ENCODE measurements at places on chromosomes 2 and 18.

DNA sequence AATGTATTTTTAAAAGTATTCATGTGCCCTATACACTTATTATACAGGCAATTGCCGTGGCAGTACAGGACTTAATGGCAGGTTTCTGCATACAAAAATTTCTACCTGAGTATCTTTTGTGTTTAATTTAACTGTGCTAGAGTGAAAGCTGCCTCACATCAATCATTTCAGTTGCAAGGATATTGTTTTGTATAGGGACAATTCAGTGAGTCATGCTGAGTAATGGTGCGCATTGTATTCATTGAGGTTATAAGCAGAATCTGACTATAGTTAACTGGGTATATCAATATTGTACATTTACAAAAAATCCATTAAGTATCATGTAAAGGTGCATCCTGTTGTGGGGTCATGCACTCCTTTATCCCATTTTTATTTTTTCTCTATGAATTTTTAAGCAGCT, 121.5 kb downstream of the GCA start:
- no peak for DNase-seq

DNA sequence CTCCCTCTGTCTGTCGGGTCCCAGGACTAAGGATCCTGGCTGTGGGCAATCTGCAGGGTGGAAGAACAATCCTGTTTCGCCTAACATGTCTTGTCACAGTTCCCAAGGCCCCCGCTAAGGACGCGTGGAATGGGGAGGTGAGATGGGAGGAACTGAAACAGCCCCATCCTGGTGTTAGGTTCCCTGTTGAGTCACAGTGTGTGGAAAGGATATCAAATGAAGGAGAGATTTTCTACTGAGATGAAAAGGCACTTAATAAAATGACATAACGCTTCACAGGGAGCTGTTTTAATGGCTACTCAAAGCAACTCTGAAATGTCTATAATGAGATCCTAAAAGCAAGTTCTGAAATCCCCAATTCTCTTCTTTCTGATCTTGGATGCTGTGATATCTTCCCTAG, 52.5 kb downstream of the RAB31 start:
- DNase-seq, result no peak

DNA sequence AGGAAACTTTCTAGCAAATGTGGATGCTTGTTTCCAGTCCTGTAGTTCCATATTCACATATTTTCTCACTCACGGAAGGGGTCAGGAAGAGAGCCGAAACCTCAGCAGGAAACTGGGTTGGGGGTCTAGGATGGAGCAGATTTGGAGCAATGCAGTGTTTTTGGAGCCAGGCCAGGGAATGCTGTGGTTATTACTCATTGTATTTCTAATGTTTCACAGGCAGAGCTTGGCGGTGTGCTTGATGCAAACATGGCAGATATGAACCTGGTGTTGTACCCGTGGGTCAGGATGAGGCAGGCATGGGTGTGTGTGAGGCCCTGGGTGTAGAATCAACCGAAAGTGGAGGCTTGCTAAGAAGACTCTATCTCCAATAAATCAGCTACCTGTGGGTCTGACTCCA, 34.6 kb upstream of the ACKR3 start:
- DNase-seq, result no peak

GRCh38 chr2:165007161-165007744, 51.9 kb upstream of the SLC38A11 start:
- no peak for DNase-seq

- DNase-seq, result no peak
Measured at GRCh38 chr2:102357937-102358336, 2.3 kb downstream of the IL18R1 start.

DNA sequence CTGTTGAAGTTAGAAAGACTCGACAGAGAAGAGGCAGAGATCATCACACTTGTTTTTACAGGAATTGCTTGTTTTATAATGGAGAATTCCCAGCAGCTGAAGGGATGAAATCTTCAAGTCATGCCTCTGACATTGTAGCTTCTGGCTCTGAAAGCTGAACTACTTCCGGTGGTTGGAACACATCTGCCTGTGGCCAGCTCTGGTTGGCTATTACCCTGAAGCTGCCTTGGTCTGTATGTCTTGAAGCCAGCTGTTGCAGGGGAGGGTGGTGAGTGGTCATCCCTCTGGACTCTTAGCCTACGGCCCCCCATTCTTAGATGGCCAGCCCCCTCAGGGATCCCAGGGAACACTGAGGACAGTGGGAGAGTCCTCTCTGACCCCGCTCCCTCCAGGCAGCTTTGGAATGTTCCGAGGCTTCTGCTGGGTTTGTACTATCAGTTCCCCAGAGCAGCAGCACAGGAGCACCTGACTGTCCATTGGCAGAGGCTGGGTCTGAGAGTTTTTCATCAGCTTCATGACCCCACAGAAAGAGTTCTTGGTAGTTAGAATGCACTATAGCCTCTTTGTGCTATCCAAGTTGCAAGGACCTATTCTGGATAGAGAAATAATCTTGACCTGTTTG, 87.4 kb upstream of the CAPN13 start:
- no peak for DNase-seq

- DNase-seq, result no peak
Measured at GRCh38 chr2:5070257-5070656, 621.9 kb upstream of the SOX11 start.

GRCh38 chr2:172013396-172013795, 13.6 kb downstream of the METAP1D start:
- no peak for DNase-seq

DNA sequence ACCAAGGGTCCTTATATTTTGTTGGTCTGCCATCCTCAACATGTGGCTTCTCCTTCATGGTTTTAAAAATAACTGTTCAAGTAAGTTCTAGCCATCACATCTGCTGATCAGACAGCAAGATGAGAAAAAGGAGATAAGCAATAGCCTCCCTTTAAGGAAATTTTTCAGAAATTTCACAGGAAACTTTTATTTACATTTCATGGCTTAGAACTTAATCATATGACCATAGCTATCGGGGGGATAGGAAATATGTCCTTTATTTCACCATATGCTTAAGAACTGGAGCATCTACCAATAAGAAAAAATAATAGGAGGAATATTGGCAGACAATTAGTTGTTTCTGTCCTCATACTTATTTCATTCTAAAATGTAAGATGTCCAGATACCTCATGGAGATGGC, 16.2 kb downstream of the ATF2 start:
- DNase-seq, result no peak

DNA sequence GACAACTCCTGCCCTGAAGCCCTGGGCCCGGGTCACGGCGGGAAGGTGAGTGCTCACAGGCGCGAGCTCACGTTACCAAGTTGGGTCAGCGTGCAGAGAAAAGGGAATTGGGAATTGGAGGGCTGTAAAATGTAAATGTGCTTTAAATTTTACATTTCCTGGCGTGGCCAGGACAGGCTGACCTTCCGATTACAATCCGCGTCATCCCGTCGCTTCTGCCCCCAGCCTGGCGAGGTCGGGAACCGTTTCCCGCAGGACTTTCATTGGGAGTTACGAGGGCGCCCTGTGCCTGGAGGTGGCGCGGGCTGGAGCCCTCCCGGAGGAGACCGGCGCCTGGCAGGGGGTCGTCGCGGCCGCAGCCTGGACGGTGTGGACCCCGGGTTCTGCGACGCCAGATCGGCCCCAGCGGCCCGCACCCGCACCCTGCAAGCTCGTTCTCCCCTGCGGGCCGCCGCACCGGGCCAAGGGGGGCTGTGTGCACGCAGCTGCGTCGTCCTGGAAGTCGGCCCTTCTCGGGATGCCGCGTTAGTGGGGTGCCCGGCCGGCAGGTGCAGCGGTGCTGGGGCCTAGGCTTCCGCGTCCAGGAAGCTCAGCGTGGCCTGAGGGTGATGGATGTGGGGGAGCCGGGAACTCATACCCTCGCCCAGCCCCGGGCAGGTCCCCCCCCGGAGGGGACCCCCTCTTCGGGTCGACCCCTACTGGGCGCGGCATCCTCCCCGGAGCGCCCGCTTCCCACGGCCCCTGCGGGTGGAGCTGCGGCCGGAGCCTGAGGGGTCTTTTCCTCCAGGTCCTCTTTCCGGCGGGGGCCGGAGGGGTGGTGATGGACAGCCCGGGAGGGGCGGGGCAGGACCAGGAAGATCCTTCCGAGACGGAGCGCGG, 63.9 kb downstream of the LRRFIP1 start:
- no peak for DNase-seq

GRCh38 chr18:21904856-21905255, 164.3 kb downstream of the MIB1 start:
- DNase-seq, result no peak

GRCh38 chr18:56691530-56691929, 40.4 kb downstream of the WDR7 start:
- DNase-seq, result no peak

GRCh38 chr2:185181901-185182300, 556.7 kb upstream of the FSIP2 start:
- DNase-seq, result no peak

DNA sequence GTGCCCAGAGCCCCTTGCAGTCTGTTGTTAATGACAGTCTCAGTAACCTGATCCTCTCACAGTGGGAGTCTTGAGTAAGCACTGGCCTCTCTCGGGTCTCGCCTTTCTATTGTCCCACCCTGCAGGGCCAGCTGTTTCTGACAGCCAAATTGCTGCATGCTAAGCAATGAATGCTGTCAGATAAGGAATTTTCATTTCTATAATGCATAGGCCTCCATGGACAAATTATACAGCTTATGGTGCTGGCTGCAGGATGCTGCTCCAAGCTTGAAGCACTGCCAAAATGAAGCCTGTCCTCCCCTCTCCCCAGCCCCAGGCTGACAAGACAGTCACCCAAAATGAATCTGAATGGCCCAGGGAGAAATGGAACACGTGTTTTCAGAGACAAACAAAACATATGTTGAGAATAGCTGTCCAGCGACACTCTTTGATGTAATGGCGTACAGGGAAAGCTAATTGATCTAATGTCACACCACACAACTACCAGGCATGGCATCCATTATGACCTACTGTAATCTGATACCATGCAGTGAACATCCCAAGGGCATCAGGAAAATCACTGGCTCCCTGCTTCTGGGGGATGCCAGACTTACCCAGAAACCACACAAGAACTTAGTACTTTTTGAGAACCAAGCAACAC, 36.8 kb downstream of the ACVR1 start:
- DNase-seq, result no peak

DNA sequence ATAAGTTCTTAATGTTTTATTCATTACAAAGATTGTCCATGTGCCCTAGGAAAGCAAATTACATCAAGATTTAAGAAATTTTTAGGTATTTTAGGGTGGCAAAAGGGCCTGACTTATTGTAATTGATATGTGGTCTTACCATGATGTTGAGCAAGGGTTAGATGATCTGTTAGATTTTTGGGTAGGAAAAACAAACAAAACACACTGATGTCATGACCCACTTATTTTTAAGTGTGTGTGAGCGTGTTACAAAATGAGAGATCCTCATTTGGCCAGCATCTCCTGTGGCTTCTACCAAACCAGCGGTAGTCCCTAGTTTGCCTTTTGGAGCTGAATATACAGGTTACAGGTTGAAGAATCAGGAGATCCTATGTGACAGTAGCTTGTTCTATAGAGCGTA, 89.8 kb upstream of the ITGB6 start:
- DNase-seq, result no peak

GRCh38 chr2:6074089-6074643, 382.0 kb downstream of the SOX11 start:
- DNase-seq, result no peak

- DNase-seq, result no peak
Measured at GRCh38 chr2:218389333-218390150, 7.5 kb downstream of the SLC11A1 start.

- no peak for DNase-seq
Measured at GRCh38 chr18:45540125-45540524, 75.2 kb upstream of the SLC14A2 start.

DNA sequence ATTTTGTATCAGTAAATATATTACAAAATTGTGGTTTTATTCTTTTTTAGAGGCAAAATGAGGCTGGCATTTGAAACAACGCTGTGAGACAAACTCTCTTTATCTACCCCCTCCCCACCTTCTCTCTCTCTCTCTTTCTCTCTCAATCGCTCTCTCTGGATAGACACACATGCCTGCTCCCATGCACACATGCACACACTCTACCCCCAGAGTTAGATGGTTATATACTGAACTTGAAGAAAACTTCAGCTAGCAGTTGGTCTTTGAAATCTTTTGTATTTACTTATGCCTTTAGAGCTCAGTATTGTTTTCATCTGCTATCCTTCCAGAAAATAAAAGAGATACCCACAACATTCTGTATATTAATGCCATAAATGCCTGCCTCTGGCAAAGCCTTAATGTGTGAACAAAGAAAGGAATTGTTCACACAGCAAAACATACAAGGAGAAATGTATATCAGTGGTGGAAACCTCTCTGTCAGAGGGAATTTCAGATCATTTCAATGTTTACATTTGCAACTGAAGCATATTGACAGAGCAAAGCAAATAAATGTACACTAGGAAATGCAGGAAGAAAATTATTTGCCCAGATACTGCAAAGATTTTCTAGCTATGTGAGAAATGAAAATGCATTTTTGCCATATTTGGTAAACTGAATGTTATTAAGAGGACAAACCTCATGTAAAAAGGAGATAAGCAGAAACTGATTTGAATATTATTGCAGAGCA, 217.0 kb upstream of the UBE2E3 start:
- no peak for DNase-seq

- no peak for DNase-seq
Measured at GRCh38 chr18:4960578-4960977, 236.5 kb downstream of the AKAIN1 start.

DNA sequence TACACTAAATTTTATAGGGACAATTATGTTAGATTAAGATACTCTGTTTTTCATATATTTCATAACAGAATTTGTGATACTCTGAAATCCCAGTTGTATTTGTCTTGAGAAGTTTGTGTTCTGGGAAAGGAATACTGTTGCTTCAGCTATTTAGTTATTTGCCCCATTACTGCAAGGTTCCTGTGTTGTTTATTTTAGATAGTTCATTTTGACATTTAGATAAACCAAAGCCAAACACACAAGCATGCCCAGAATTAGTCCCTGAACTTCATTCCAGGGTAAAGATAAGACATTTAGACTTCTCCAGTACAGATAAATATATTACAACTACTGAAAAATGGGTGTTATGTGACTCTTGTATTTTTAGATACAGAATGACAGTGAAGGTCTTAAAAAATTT, 74.7 kb downstream of the BMPR2 start:
- DNase-seq, result no peak

DNA sequence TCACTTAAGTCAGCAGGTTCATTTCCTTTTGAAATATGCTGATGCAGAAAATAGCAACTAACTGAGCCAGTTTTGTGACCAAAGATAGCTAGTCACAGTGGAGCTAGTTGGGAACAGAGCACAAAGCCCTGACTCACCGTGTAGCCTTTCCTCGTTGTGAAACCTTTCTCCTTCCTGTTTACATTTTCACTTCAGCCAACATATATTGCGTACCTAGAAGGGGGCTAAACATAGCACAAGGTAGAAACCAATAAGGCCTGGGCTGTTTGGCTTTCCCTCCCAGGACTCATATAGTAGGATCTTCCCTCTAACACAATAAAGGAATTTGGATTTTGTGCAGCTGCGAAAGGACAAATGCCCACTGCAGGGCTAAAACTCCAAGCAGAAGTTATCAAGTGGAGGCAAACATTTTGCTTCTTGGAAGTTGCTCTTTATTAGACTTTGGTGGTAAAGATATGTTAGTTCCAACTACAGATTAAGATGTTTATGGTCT, 24.5 kb upstream of the LPIN2 start:
- no peak for DNase-seq

- peak; percentile 13 for DNase-seq
Measured at GRCh38 chr18:57837917-57838548, 34.9 kb upstream of the ATP8B1 start.
